ENCODE measurements at places on chromosomes 7 and 10. TPM values are rescaled to one million over a fixed set of nuclear protein-coding genes. Genes with fewer than 3 reads are reported as not detected.

ASB10 gene
- total RNA-seq: not detected

PNLIP gene
- not detected for total RNA-seq

CXCL12 gene
- total RNA-seq: not detected

PLAU gene
- not detected for total RNA-seq

MDFIC gene
- total RNA-seq: 67.0 TPM

TES gene
- total RNA-seq: 69.1 TPM

INHBA gene
- total RNA-seq: 1.1 TPM

GRCh38 chr10:72605122-72605521, 20.8 kb downstream of the MICU1 start:
- peaks cover 5% of the 10 kb centered on the region for H3K4me1 ChIP-seq
- no peaks in the 10 kb centered on the region for H3K36me3 ChIP-seq
- DNase-seq: no peak
- H3K27ac ChIP-seq: no peak overlapping the region
- no peak overlapping the region for H3K4me3 ChIP-seq

- H3K36me3 ChIP-seq: no peaks in the 10 kb centered on the region
- DNase-seq: no peak
- no peaks in the 10 kb centered on the region for H3K27me3 ChIP-seq
- H3K27ac ChIP-seq: no peak overlapping the region
- no peak overlapping the region for H3K4me3 ChIP-seq
Observed at GRCh38 chr10:52940921-52941320, 168.3 kb upstream of the MBL2 start.

DNA sequence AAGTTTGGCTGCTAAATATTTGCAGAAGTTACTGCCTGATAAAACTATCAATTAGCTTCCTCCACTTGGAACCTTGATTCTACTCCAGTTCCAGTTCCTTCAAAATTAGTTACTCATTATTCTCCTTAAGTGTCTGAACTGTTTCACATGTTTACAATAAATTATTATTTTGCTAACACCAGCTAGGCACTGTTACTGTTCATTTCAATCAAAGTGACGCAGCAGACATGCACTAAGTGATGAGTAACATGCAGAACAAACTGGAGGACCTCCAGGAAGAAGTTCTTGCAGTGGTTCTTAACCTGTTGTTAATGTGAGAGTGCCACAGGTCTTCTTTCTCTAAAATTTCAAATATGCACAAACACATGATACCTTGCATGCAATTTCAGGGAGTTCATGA, 491.8 kb upstream of the SEMA3A start:
- no peak overlapping the region for H3K4me3 ChIP-seq
- DNase-seq: no peak

DNA sequence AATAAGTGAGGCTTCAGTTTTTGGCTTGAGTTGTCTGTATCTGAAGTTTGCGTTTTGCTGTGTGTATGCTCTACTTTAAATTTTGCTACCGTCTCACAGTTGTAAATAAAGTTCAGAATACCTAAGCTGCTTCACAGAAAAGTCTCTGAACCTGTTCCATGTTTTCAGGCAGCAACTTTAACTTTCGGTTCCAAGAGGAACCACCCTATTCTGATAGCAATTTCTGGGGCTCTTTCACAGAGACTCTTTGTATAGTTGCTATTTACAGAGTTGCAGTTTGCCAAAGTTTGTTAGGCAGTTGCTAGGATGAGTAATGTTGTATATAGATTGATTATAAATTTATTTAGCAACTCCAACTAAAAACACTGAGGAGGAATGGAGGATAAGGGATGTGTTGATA, 5.7 kb downstream of the FAM221A start:
- H3K4me3 ChIP-seq: no peak overlapping the region
- H3K4me1 ChIP-seq: no peaks in the 10 kb centered on the region
- no peaks in the 10 kb centered on the region for H3K27me3 ChIP-seq

GRCh38 chr10:535952-536351, 153.5 kb downstream of the DIP2C start:
- peaks cover 31% of the 10 kb centered on the region for H3K27me3 ChIP-seq
- no peak overlapping the region for H3K27ac ChIP-seq
- H3K4me3 ChIP-seq: no peak overlapping the region
- H3K36me3 ChIP-seq: no peaks in the 10 kb centered on the region
- H3K4me1 ChIP-seq: peaks cover 7% of the 10 kb centered on the region

- peak overlapping the region; percentile 18 for H3K27ac ChIP-seq
- H3K27me3 ChIP-seq: no peaks in the 10 kb centered on the region
- H3K4me1 ChIP-seq: peaks cover 26% of the 10 kb centered on the region
- DNase-seq: peak; percentile 12
- H3K4me3 ChIP-seq: no peak overlapping the region
Observed at GRCh38 chr7:6023974-6024435, 7.2 kb upstream of the ANKRD61 start.

DNA sequence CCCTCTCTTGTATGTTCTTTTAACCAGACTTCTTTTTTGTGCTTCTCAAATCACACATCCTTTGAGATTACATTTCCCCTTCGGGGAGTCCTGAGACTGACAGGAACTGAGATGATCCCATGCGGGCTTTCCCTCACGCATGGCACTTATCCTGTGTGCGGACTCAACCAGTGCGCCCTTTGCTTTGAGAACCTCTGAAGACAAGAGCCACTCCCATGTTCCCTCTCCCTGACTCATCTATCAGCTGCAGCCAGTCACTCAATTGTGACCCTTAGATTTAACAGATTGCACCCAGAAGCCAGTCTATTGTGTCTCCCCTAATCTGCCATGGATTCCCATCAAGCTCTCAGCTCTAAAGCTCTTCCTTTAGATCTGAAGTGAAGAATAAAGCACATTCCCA, 353.9 kb upstream of the MEOX2 start:
- no peaks in the 10 kb centered on the region for H3K36me3 ChIP-seq
- DNase-seq: no peak
- no peaks in the 10 kb centered on the region for H3K27me3 ChIP-seq
- H3K4me3 ChIP-seq: no peak overlapping the region

- no peaks in the 10 kb centered on the region for H3K27me3 ChIP-seq
- H3K36me3 ChIP-seq: no peaks in the 10 kb centered on the region
- peak overlapping the region; percentile 74 for H3K4me3 ChIP-seq
- H3K4me1 ChIP-seq: peaks cover 15% of the 10 kb centered on the region
- peak overlapping the region; percentile 80 for H3K27ac ChIP-seq
- DNase-seq: no peak
Observed at GRCh38 chr7:151839451-151839921, 37.4 kb downstream of the PRKAG2 start.

DNA sequence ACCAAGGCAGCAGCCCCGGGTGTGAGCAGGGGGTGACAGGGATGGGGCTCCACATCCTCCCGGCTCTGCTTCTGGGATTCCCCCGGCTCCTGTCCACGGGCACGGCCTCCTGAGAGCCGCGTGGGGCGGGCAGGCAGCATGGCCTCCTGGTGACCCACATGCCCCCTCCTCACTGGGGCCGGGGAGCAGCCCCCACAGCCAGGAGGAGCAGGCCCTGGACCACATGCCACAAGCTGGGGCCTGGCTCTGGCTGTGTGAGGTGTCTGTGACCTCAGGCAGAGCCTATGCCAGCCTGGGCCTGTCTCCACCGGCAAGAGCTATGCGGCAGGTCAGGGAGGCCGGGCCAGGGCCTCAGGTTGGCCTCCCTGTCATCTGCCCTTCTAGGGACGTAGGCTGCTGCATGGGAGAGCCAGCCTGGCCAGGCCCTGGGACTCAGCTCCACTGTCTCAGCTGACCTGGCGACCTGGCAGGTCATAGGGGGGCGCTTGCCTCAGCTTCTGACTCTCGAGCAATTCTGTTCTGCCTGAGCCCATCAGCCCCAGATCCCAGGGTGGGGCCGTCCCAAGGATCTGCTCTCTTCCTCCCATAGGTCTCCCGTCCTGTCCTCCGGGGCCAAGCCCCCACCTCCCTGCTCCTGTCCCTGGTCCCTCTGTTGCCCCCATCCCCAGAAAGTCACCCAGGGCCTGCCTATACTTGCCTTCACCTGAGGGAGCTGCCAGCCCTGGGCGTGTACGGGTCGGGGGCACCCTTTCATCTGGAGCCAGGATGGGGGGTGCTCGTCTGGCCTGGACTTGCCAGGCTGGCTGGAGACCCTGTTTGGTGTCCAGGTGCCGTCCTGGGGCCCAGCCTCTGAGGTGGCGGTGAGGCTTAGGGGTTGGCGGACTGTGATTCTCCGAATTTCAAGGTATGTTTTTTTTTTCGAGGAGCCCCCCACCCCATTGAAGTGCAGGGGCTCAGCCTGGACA, 3.9 kb upstream of the TMEM184A start:
- H3K4me1 ChIP-seq: no peaks in the 10 kb centered on the region
- no peak for DNase-seq
- H3K27ac ChIP-seq: no peak overlapping the region
- no peaks in the 10 kb centered on the region for H3K27me3 ChIP-seq
- no peaks in the 10 kb centered on the region for H3K36me3 ChIP-seq
- H3K4me3 ChIP-seq: no peak overlapping the region

GRCh38 chr7:108196004-108196403, 65.8 kb upstream of the LAMB4 start:
- DNase-seq: no peak
- no peak overlapping the region for H3K4me3 ChIP-seq
- H3K4me1 ChIP-seq: no peaks in the 10 kb centered on the region
- no peak overlapping the region for H3K27ac ChIP-seq

GRCh38 chr7:151454305-151454704, 14.4 kb upstream of the CRYGN start:
- peaks cover 19% of the 10 kb centered on the region for H3K27me3 ChIP-seq
- H3K36me3 ChIP-seq: no peaks in the 10 kb centered on the region
- no peak overlapping the region for H3K27ac ChIP-seq
- peaks cover 7% of the 10 kb centered on the region for H3K4me1 ChIP-seq
- H3K4me3 ChIP-seq: no peak overlapping the region

GRCh38 chr7:11612737-11613136, 219.3 kb downstream of the THSD7A start:
- no peaks in the 10 kb centered on the region for H3K4me1 ChIP-seq
- no peaks in the 10 kb centered on the region for H3K27me3 ChIP-seq
- DNase-seq: no peak

DNA sequence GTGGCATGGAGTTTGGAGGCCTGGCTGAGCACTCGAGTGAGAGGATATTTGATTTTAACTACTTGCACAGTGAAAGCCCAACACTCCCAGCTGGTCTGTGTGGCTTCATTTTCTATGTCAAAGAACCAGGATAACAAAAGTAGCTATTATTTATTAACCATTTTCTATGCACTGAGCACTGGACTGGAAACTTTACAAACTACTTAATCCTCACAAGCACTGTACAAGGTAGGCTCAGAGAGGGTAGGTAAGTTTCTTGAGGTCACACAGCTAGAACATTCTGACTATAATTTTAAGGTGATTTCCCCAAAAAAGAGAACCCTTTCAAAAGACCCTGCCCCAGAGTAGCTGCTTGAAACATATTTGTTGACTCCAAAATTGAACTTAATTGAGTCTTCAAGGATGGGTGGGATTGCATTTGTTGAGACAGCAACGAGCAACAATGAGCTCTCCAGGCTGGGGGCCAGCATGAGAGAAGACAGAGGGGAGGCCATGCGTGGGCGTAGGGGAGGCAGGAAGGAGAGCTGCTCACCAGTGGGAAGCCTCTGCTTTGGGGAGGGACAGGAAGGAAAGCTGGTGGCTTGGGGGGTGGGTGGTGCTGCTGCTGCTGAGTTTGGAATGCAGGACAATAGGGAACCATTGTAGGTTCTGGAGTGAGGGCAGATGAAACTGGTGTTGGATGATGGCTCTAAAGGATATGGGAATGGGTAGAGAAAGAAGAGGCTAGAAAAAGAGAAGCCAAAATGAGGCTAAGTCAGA, 31.5 kb downstream of the FAM241B start:
- no peak for DNase-seq
- no peaks in the 10 kb centered on the region for H3K4me1 ChIP-seq
- no peaks in the 10 kb centered on the region for H3K36me3 ChIP-seq
- peaks cover 5% of the 10 kb centered on the region for H3K27me3 ChIP-seq
- H3K4me3 ChIP-seq: no peak overlapping the region

DNA sequence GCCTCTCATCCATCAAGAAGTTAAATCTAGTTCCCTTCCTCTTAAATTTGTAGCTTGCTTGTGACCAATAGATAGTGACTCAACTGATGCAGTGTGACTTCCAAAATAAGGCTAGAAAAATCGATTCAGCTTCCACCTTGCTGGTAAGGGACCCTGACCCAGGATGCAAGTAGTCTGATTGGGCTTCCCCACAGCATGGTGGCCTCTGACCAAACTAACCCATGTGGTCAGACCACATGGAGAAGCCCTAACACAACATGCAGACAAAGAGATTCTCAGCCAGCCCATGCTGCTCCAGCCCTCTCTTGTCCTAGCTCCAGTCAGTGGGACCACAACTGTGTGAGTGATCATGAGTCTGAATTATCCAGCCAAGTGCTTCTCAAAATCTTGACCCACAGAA, 710.8 kb downstream of the MAGI2 start:
- no peaks in the 10 kb centered on the region for H3K4me1 ChIP-seq
- no peak overlapping the region for H3K4me3 ChIP-seq
- H3K27ac ChIP-seq: no peak overlapping the region
- DNase-seq: no peak

GRCh38 chr7:157458254-157458633, 121.4 kb downstream of the DNAJB6 start:
- no peaks in the 10 kb centered on the region for H3K4me1 ChIP-seq
- no peak overlapping the region for H3K27ac ChIP-seq
- H3K27me3 ChIP-seq: peaks cover 20% of the 10 kb centered on the region
- no peak for DNase-seq

DNA sequence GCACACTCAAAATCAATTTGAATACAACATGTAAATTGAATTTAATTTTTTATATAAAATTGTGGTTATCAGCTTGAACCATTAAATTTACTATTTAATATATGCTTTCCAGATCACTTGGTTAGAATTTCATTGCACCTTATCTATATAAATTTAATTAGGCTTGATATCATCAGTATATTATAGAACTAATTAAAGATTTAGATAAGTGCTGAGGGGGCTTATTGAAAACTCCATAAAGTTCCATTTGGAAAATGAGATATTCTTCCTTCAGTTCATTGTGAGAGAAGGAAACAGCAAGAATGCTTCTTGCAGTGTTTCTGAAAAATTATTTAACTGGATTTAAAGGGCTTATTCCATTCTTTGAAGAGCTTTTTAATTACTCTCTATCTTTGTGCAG, 85.7 kb upstream of the LRGUK start:
- H3K4me3 ChIP-seq: no peak overlapping the region
- no peaks in the 10 kb centered on the region for H3K36me3 ChIP-seq
- H3K27me3 ChIP-seq: no peaks in the 10 kb centered on the region
- H3K4me1 ChIP-seq: no peaks in the 10 kb centered on the region

DNA sequence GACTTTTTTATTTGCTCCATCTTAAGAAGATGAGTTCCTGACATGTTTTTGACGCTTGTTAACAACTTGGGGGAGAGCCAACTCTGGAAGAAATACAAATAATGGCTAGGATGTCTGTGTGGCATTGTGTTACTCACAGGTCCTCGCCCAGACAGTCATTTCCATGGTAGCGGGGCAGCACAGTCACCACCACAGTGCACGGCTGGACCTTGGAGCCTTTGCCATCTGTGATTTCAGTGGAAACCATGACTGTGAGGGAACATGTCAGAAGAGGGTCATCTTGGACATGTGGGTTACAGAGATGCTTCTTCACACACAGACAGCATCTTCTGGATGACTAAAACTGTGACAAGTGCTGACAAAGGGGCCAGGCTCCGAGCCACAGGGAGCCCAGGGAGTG, 74.5 kb downstream of the PKD1L1 start:
- peaks cover 16% of the 10 kb centered on the region for H3K27me3 ChIP-seq
- DNase-seq: no peak
- no peak overlapping the region for H3K4me3 ChIP-seq
- H3K27ac ChIP-seq: no peak overlapping the region
- H3K4me1 ChIP-seq: no peaks in the 10 kb centered on the region
- H3K36me3 ChIP-seq: no peaks in the 10 kb centered on the region
